ENCODE measurements at places on chromosomes 5 and 9. TPM values are rescaled to one million over a fixed set of nuclear protein-coding genes. Genes with fewer than 3 reads are reported as not detected.

GRCh38 chr9:37715260-37715659, 38.3 kb upstream of the TRMT10B start:
- no peak for DNase-seq

DNA sequence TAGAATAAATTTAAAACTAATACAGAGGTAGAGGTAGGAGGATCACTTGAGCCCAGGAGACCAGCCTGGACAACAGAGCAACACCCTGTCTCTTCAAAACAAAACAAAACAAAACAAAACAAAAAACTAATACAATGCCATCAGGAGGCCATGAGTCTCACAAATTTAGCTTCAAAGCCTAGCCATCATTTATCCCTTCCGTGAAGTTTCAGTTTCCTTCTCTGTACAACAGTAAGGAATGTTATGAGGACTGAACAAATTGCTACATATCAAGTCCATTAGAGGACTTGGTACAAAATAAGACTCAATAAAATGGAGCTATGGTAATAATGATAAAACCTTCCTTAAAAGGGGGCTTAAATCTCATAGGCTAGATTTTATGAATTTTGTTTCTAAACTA, 60.8 kb downstream of the MAPKAP1 start:
- no peak for DNase-seq

GRCh38 chr9:15746905-15747304, 194.1 kb downstream of the CCDC171 start:
- DNase-seq, result no peak

- DNase-seq, result no peak
Observed at GRCh38 chr9:81578606-81579005, 110.7 kb downstream of the TLE1 start.

GRCh38 chr5:103445426-103446035, 117.1 kb downstream of the NUDT12 start:
- DNase-seq, result no peak

DNA sequence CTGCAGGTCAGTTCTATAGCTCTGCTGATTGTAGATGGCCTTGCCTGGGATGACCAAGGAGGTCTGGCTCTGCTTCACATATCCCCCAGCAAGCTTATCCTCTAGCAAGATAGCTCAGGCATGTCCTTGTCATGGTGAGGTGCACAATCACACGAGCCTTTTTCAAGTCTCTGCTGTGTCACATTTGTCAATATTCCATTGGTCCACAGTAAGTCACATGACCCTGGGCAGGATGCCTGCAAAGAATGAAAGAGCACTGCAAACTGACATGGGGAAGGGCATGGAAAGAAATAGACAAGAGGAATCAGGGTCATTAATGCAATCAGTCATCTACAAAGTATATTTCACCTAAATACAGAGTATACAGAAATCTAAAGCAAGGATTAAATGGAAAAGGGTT, 142.0 kb downstream of the RORB start:
- DNase-seq, result no peak

DNA sequence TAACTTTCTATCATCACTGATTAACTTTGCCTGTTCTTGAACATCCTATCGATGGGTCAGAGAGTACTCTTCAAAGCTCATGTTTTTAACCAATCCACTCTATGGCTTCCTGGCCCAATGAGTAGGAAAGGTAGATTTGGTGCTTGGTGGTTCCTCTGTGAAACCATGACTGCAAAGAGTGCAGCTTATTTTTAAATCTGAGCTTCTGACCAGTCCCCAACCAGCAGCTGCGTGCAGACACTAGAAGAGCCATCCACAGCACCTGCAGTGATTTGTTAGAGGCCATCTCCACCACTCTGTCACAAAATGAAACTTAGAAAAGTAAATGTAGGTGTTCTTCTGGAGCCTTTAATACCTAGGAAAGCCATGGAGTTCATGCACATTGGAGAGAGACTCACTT, 107.3 kb upstream of the WWC1 start:
- no peak for DNase-seq

- no peak for DNase-seq
Observed at GRCh38 chr5:10700516-10700915, 60.5 kb downstream of the DAP start.

GRCh38 chr5:139410993-139411828, 7.3 kb upstream of the SPATA24 start:
- no peak for DNase-seq

GRCh38 chr5:11955331-11955730, 51.1 kb upstream of the CTNND2 start:
- DNase-seq, result no peak

DNA sequence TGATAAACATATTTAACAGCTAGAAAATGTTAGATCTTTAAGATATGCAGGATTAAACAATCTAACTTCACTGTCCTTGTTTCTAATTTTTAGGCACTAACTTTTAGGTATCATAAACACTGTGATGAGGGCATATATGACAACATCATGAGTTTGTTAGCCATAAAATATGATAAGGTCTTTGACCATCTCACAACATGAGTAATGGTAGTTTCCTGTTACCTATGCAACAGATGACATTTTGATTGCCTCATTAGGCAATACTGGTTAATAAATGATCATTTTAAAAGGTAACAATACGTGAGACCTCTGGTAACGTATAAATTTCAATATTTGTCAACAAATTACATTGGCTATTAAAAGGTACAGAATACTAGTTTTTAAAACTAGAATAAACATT, 613.5 kb downstream of the PDE4D start:
- DNase-seq, result no peak

DNA sequence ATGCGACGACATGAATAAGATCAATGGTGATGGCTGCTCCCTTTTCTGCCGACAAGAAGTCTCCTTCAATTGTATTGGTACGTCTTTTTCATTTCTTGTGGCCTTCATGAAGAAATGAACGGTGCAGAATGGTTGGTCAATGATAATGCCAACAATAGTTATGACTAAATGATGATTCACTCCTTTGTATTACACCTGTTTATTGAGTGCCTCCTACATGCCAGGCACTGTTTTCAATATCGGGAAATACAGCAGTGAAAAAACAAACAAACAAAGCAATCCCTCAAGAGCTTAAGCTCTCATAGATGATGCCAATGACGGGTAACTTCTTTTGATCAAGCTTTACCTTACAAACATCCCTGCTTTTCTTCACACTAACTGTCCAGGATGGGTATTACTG, 117.7 kb downstream of the PAPPA start:
- DNase-seq, result no peak

- DNase-seq, result peak; percentile 88
Observed at GRCh38 chr5:139660923-139661814, 13.0 kb downstream of the CXXC5 start.

DNA sequence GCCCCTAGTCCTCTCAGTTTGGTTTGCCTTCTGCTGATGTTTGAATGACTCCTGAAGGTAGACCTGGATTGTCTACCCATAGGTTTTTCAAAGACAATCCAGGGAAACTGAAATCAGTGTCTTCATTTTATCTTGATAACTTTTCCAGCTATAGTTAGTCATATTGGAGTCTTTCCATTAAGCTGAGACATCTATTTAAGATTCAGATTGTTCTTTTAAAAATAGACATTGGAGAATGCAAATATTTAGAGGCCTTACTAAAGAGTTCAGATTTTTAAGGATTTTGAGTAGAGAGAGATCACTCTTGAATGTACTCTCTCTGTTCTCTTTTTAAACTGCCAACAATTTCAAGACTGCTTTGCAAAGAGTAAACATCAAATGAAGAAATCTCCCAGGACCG, 69.1 kb downstream of the GDNF start:
- DNase-seq, result no peak

DNA sequence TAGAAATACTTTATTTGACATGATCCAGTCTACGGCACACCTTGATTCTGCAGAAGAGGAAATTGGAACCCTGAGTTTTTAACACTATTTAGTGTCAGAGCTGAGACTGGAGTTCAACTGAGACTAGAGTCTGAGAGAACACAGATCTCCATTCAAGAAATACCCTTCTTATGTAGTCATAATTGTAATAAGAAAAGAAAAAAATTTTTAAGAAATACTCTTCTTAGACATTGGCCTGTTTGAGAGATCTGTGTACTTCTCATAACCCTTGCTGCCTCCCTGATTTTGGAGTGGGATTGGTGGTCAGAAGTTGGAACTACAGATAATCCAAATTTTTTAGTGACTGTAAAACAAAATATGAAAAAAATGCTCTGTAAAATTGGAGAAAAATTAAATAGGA, 253.4 kb downstream of the ARRDC3 start:
- DNase-seq, result no peak

DNA sequence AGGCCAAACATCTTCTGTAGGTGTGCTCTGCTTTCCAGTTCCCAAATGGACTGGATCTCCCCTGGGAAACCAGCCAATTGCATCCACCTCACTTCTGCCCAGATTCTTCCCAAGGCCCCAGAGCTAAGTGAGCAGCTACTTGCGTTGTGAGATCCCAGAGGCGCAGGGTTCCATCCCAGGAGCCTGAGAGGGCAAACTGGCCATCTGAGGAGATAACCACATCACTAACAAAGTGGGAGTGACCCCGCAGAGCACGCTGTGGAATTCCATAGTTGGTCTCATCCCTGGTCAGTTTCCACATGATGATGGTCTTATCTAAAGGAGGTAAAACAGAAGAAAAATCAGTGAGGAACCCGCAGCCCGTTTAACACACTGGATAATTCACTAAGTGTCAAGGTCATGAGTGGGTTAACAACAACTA, 1.7 kb downstream of the RACK1 start:
- no peak for DNase-seq

DNA sequence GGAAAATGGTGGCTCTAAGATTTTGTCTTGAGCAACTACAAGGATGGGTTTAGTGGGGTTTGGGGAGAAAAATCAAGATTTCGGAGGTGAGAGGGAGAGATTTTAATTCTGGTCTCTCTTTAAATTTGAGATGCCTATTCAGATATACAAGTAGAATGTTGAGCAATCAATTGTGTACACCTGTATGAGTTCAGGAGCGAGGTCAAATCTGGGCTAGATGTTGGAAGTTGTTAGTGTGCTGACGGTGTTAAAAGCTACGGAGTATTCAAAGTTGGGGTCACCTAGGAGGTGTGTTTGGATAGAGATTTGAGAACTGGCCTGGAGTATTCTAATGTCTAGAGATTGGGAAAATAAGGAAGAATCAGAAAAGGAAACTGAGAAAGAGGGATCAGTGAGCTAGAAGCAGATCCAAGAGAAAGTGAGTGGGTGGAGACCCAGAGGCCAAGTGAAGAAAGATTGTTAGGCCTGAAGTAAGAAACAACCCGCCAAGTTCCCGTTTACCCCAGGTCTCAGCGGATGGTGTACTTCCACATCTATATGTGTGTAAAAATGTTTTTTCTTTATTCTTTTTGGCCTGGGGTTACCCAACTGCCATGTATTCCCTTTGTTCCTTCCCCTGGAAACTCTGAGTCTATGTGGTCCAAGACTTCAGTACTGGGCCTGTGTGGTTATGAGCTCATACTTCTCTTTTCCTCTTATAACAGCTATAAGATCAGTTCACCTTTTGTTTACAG, 11.9 kb upstream of the ARHGAP26 start:
- DNase-seq, result no peak

GRCh38 chr9:137492464-137493363, 33.6 kb upstream of the NSMF start:
- DNase-seq, result no peak

DNA sequence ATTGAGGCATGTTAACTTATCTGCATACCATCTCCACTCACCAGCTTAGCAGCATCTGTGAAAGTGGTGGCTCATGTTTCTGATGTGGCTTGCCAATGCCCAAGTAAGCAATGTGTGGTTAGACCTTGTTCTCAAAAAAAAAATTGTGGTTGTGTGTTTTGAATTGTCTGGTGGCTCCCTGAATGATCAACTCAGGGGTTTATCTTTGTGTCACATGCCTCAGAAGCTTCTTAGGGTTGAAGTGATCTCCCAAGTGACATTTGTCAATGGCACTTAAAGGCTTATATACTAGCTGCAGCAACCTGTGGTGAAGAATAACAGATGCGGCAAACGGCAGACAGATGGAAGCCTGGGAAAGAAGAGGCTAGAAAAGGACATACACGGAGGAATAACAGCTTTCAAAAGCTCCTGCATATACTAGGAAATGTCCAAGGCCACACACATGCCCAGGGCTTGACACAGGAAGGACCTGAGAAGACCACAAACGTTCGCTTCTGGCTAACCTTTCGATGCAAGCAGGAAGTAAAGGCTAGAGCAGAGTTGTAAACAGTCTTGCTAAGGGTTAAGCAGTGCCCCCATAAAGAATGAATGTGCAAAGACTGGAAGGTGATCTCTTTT, 42.2 kb upstream of the FSD1L start:
- no peak for DNase-seq

DNA sequence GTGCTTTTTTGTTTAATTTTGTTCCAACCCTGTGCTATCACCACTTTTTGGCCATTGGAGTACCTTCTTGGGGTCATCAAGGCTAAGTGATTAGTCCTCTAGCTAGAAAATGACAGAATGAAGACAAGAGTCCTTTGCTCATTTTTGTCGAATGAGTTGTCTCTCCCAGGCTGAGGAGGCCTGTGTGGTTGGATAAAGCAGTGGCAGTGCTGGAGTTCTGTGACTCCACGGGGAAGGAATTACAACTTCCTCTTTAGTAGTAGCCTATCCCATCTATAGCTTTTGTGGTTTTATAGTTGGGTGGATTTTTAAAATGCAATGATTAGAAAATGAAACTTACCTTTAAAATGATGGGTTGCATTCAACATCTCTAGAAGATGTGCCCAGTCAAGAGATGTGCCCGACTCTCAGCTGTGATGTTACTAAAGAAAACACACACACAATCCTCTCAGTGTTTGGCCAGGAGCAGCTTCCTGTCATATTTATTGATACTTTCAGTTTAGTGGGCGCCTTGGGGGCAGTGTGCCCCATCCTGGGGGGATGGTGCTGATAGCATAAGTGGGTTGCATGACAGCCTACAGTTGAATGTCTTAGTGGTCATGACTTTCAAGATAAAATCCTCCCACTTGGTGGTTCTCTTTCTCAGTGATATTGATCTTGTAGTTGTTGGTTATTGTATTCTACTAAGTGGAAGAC, 11.9 kb downstream of the OTULINL start:
- DNase-seq, result no peak

- no peak for DNase-seq
Observed at GRCh38 chr9:127050152-127050551, 72.3 kb downstream of the ANGPTL2 start.

DNA sequence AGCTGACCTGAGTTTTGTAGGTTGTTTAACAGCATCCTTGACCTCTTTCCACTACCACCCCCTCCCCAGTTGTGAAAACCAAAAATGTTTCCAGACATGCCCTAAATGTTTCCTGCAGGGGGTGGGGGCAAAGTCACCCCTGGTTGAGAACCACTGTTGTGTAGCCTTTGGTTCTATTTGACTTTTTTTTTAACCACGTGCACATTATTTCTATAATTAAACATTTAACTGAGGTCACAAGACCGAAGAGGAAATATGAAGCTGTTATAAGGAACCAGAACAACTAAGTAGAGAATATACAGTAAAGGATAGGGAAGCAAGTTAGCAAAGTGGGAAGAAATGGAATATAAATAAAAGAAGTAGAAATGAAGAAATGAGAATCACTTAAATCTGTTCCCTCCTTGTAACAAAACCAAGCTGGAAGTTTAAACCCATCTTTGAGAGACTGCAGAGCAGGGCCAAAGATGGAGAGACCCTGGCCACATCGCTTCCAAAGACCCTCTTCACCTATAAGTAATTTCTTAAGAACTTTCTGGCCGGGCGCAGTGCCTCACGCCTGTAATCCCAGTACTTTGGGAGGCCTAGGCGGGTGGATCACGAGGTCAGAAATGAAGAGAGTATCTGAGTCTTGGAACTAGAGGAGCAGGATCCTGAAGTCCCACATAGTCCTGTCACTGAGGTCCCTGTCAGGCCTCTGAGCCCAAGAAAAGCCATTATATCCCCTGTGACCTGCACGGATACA, 14.4 kb downstream of the SIT1 start:
- no peak for DNase-seq

ZNF454 gene
- 2.3 TPM for total RNA-seq

TPD52L3 gene
- not detected for total RNA-seq

SLC34A1 gene
- not detected for total RNA-seq

IFNA2 gene
- total RNA-seq, result not detected

NNT gene
- 554 TPM for total RNA-seq

Measured in left ventricle myocardium superior (tissue), 1 donor.